ENCODE measurements at places on chromosomes 7 and 10. TPM values are rescaled to one million over a fixed set of nuclear protein-coding genes. Genes with fewer than 3 reads are reported as not detected.

INA gene
- not detected for total RNA-seq

TWIST1 gene
- total RNA-seq, result 20.9 TPM

GPR26 gene
- total RNA-seq, result not detected

C7orf57 gene
- 0.62 TPM for total RNA-seq

HK1 gene
- total RNA-seq, result 128 TPM

RAPGEF5 gene
- total RNA-seq, result 11.5 TPM

CTAGE15 gene
- 0.36 TPM for total RNA-seq

CDK14 gene
- 19.6 TPM for total RNA-seq

PRPF18 gene
- 48.2 TPM for total RNA-seq

SPDYE5 gene
- total RNA-seq, result not detected

TACR2 gene
- not detected for total RNA-seq

TFPI2 gene
- 6.5 TPM for total RNA-seq

TRIM24 gene
- 18.8 TPM for total RNA-seq

All from A172 (cell line).